ENCODE measurements at places on chromosomes 4 and X. TPM values are rescaled to one million over a fixed set of nuclear protein-coding genes. Genes with fewer than 3 reads are reported as not detected.

Gene WNK3
- 0.12 TPM for total RNA-seq

Gene FHDC1
- 0.05 TPM for total RNA-seq

Gene PAGE4
- not detected for total RNA-seq

Gene CSAG1
- not detected for total RNA-seq

Gene CENPVL1
- not detected for total RNA-seq

Gene L1CAM
- total RNA-seq, result 1.3 TPM

Gene NLGN3
- total RNA-seq, result 1.0 TPM

Gene GLRA3
- not detected for total RNA-seq

Gene VSIG4
- not detected for total RNA-seq

Gene NUDT10
- total RNA-seq, result 0.51 TPM

Gene RS1
- total RNA-seq, result not detected

Gene TBC1D9
- total RNA-seq, result not detected

Gene RNF150
- not detected for total RNA-seq

Gene CHRDL1
- not detected for total RNA-seq

Gene VEGFC
- not detected for total RNA-seq

Gene TLR8
- total RNA-seq, result not detected

Gene SPANXA1
- total RNA-seq, result not detected

Gene OR13H1
- not detected for total RNA-seq

Gene ARSJ
- total RNA-seq, result not detected

Gene GRK4
- total RNA-seq, result 5.3 TPM

Gene DMRTC1
- total RNA-seq, result not detected

Gene WFS1
- total RNA-seq, result 5.9 TPM

Gene DNAAF6
- total RNA-seq, result not detected

Gene BCOR
- total RNA-seq, result 64.5 TPM

Gene GAGE1
- total RNA-seq, result not detected

Gene RHOH
- total RNA-seq, result 107 TPM

Gene CT45A2
- total RNA-seq, result not detected

Gene TET2
- 28.9 TPM for total RNA-seq

Gene FGFR3
- total RNA-seq, result 0.30 TPM

Gene CACNA1F
- 0.07 TPM for total RNA-seq

Gene BEND4
- total RNA-seq, result 0.72 TPM

Gene EFHC2
- total RNA-seq, result not detected

Gene ZNF630
- 0.33 TPM for total RNA-seq

Gene SLC38A5
- 195 TPM for total RNA-seq

Gene ATP7A
- 7.6 TPM for total RNA-seq

Gene ELOVL6
- 14.5 TPM for total RNA-seq

Gene CCDC110
- total RNA-seq, result not detected

Gene CTAG2
- not detected for total RNA-seq

Gene PF4V1
- not detected for total RNA-seq

Gene RNF212
- total RNA-seq, result 1.8 TPM

Gene STK26
- 66.0 TPM for total RNA-seq

Gene ERVMER34-1
- total RNA-seq, result 0.56 TPM

Gene F11
- total RNA-seq, result not detected

Gene DMRTC1B
- total RNA-seq, result not detected

Gene LARP1B
- total RNA-seq, result 32.6 TPM

Gene CITED1
- not detected for total RNA-seq

Gene GRID2
- not detected for total RNA-seq

Gene SYTL5
- total RNA-seq, result not detected

Gene FREM3
- not detected for total RNA-seq

Gene CXCL1
- not detected for total RNA-seq

Gene SSX2
- total RNA-seq, result not detected

Gene SSX4B
- not detected for total RNA-seq

Gene PAK3
- total RNA-seq, result 0.30 TPM

Gene HSFX3
- total RNA-seq, result not detected

Gene FAM9C
- not detected for total RNA-seq

Gene UNC5C
- total RNA-seq, result not detected

Gene DDX53
- not detected for total RNA-seq

Gene NAP1L5
- 4.9 TPM for total RNA-seq

Data from activated CD4-positive, alpha-beta T cell treated with anti-CD3 and anti-CD28 coated beads, Interleukin-2, amount 10 ng/mL, durations not matched to agents 24 days and 14 days (primary cell).